ENCODE measurements at places on chromosomes 3 and 15. TPM values are rescaled to one million over a fixed set of nuclear protein-coding genes. Genes with fewer than 3 reads are reported as not detected.
A peak's percentile ranks its signal among the peaks of the same experiment; 100 is the strongest.

GRCh38 chr15:85475317-85475701 lies 94.9 kb downstream of the AKAP13 start:
- peaks cover 8% of the 10 kb centered on the region for H3K4me1 ChIP-seq
- H3K36me3 ChIP-seq = no peaks in the 10 kb centered on the region
- H3K27ac ChIP-seq = no peak overlapping the region
- no peaks in the 10 kb centered on the region for H3K27me3 ChIP-seq
- no peak for DNase-seq

- H3K4me1 ChIP-seq = no peaks in the 10 kb centered on the region
- no peak for DNase-seq
- no peak overlapping the region for H3K4me3 ChIP-seq
These were observed 341.5 kb downstream of the THSD4 start for GRCh38 chr15:71456811-71457210.

DNA sequence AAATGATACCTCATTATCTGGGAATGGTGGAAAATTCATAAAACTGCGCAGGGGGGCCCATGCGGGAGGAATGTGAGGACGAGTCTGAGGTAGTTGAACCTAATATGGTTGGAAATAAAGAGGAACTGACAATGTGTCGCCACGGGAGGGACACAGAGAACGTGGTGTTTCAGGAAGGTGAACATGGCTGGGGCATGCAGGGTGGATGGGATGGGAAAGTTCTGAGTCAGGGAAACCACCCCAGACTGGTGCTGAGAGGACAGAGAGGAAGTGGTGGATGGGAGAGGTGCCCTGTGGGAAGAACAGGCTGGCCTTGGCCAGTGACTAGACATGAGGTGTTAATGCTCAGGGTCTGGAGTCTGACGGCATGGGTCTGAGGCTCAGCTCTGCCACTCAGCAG lies 137.1 kb upstream of the WNT5A start:
- peak; percentile 56 for DNase-seq
- peaks cover 6% of the 10 kb centered on the region for H3K27me3 ChIP-seq
- H3K27ac ChIP-seq = no peak overlapping the region
- no peaks in the 10 kb centered on the region for H3K36me3 ChIP-seq
- H3K4me1 ChIP-seq = no peaks in the 10 kb centered on the region
- no peak overlapping the region for H3K4me3 ChIP-seq

- H3K27ac ChIP-seq = no peak overlapping the region
- no peak overlapping the region for H3K4me3 ChIP-seq
- H3K4me1 ChIP-seq = no peaks in the 10 kb centered on the region
- no peaks in the 10 kb centered on the region for H3K36me3 ChIP-seq
- no peaks in the 10 kb centered on the region for H3K27me3 ChIP-seq
These were observed 206.3 kb upstream of the CD96 start for GRCh38 chr3:111335512-111336303.

HRH1 gene
- total RNA-seq = 45.1 TPM

BAHD1 gene
- total RNA-seq = 17.5 TPM

XIRP1 gene
- not detected for total RNA-seq
